ENCODE measurements at places on chromosomes 16 and 17.

DNA sequence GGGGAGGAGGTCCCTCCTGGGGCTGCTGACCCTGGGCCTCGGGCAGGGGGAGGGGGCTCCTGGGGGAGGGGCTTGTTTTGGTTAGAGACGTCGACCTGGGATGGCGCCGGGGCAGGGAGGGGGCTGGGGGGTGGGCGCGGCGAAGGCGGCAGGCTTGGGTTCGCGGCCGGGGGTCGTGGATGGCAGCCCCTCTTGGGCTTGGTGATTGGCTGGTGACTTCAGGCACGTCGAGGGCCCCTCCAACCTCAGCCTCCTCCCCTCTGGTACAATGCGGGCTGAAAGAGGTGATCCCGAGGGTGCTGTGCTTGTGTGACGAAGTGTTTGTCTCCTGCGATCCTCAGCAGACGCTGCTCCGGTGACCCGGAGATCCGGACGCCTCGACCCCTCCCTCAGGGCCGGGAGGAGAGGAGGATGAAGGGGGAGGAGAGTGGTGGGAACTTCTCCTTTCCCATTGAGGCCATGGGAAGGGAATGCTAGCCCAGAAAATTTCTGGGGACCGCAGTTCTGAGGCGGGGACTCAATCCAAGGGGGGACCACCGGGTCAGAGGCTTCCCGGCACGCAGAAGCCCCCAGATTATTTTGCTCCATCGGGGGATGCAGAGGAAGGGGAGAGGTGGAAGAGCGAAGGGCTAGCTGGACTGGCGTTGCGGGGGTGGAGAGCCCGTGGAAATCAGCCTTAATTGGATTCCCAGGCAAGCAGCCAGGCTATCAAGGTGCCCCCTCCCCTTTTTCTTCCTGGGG is 43.9 kb downstream of the RAI1 start:
- DNase-seq: no peak

DNA sequence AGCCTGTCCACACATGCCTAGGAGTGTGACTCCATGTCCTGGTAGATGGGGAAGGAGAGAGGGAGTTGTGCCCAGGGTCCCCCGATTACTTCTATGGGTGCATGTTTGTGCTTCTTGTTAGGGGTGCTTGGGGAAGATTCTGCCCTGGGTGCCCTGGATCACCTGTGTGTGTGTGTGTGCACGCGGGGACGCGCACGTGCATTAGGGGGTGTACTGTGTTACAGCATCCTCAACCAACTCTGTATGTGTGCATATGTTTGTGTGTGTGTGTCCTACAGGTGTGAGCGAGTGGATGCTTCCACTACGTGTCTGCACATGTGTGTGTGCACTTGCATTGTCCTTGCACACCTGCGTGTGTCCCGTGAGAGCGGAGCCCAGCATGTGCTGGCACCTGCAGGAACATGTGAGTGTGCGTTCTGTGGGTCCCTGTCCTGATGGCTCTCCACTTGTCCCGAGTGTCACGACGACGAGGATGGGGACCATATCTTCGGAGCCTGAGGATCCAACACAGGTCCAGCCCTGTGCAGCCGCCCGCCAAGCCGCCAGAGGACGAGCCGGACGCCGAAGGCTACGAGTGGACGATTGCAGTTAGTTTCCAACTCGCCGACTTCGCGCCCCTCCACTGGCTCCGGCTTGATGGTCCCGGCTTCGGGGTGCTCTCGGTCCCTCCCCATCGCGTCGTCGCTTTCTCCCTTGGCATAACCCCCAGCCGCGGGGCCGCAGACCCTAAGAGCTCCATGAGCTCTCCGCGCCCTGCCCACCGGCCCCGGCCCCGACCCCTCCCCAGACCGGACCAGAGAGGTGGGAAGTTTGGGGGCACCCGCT is 6.0 kb upstream of the TBC1D3B start:
- DNase-seq: no peak

DNA sequence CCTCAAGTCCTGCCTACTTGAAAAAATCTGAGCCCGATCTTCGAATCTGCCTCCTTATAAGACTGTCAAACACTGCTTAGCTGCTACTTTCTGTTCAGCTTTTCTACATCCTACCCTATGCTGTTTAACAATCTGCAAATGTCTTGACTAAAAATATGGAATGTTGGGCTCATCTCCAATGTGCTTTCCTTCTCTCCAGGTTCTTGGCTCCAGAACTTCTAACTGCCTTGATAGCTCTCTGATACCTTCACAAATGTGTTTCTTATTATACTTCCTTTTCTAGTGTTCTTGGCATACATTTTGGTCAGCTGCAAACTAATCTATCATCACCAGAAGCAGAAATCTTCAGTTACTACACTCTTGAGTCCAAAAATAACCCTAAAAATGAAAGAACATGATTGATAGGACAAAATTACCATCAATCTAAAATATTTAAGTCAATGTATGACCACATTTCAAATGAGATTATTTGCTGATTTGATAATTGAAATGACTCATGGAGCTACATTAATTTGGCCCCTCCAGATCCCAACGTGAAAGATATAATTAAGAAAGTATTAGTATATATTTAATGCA is 372.3 kb upstream of the MON1B start:
- no peak for DNase-seq

DNA sequence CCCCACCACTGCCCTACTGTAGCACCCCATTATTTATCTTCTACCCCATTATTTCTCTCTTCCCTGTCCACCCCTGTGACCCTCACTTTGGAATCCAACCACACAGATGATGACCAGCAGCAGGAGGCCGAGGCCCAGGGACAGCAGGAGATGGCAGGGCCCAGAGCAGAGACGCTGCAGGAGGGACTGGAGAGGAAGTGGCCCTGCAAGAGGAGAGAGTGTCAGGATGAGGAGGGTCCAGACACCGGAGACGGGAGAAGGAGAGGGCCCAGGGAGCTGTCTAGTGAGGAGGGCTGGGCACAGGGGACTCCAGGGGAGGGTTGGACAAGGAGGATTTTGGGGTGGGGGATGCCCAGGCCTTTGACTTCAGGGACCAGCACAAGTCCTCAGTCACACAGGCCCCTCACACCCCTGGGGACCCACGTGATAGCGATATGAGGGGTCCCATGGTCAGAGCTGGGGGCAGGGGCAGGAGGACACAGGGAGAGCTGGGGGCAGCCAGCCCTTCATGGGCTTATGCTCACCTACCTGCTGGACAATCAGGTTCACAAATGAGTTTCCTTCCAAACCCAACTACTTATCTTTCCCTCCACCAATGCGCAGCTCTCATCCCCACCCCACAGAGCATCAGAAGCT is 2.0 kb downstream of the CLEC10A start:
- no peak for DNase-seq

GRCh38 chr17:46764000-46764708 is 54.3 kb downstream of the WNT3 start:
- no peak for DNase-seq

- DNase-seq: no peak
Measured at GRCh38 chr17:79340333-79341221, 266.0 kb downstream of the ENGASE start.

GRCh38 chr17:66436631-66437030 is 134.2 kb downstream of the PRKCA start:
- no peak for DNase-seq

DNA sequence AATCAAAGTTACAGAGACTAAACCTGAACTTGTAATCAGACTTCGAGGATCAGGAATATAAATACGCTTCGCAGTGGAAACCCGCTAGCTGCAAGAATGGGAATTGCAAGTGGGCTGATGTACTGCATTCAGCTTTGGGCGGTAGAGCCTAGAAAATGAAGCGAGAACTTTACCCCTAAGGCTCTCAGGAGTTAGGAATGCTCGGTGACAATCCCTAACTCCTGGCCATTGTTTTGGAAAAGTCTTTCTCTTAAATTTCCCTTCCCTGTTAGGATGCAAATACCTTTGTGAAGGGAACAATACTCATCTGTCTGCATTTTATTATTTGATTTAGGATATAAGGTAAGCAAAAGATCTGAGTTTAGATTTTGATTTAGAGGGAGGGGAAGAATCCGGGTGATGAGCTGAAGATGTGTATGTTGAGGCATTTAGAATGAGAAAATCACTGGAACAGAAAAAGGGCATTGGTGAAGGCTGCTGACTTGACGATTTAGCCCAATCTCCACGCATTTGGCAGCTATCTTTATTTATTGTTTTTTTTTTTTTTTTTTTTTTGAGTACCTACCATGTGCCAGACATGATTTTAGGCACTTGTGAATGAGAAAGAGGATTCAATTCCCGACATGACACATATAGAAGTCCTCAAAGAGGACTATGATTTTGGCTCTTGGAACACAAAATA is 2.2 kb upstream of the TOX3 start:
- DNase-seq: no peak

All from T-helper 2 cell (primary cell).